ENCODE measurements at places on chromosomes 3 and 15. TPM values are rescaled to one million over a fixed set of nuclear protein-coding genes. Genes with fewer than 3 reads are reported as not detected.

The CACNA1D gene
- total RNA-seq: 1.1 TPM

The UNC13C gene
- total RNA-seq: 0.05 TPM

The ABI3BP gene
- 470 TPM for total RNA-seq

The ZNF80 gene
- total RNA-seq: not detected

The SLC51B gene
- total RNA-seq: not detected

The SLCO3A1 gene
- 26.6 TPM for total RNA-seq

The ATP2B2 gene
- 0.29 TPM for total RNA-seq

The DUOXA1 gene
- 0.81 TPM for total RNA-seq

The FEZF2 gene
- total RNA-seq: not detected

The SKOR1 gene
- total RNA-seq: 0.51 TPM

The TTBK2 gene
- 21.7 TPM for total RNA-seq

The UBA7 gene
- total RNA-seq: 56.9 TPM

The CLDN16 gene
- not detected for total RNA-seq

The SEMA3F gene
- total RNA-seq: 27.8 TPM

The GOLGA6L4 gene
- 6.4 TPM for total RNA-seq

The CYFIP1 gene
- total RNA-seq: 119 TPM
